ENCODE measurements at places on chromosomes 12 and 14.

DNA sequence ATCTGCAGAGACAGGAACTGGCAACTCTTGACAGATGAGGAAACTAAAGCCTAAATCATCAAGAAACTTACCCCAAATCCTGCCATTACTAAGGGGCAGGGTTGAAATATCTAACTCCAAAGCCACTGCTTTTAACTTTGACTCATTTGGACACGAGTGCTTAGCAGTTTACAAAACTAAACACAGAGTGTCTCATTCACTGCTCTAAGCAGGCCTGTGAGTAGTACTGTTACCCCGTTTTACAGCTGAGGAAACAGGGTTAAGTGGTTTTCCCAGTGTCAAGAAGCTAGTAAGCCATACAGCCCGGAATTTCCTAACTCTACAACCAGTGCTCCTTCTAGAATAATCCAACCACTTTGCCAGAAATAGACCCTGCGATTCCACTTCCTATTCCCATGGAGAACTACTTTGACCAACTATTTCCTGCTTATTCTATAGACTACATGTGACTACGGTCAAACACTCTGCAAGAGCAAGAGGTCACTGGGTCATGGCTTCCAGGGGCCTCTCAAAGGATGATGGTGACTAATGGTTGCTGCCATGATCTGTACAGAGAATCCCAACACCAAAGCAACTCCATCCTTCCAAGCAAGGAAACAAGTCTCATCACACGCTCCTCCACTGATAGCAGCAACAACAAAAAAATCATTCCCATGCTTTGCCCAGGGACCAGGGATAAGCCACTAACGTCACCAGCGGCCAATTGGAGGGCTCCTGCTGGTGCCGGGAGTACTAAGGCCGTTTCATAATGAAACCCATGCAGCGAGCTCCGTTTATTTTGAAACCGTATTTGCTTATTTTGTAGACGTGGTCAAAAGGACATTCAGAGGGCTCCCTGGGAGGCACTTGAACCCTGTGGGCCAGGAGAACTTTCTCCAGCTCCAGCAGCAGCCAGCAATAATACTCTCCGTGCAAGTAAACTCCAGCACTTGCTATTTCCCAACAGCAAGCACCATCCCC lies 56.3 kb downstream of the NUAK1 start:
- DNase-seq: no peak

DNA sequence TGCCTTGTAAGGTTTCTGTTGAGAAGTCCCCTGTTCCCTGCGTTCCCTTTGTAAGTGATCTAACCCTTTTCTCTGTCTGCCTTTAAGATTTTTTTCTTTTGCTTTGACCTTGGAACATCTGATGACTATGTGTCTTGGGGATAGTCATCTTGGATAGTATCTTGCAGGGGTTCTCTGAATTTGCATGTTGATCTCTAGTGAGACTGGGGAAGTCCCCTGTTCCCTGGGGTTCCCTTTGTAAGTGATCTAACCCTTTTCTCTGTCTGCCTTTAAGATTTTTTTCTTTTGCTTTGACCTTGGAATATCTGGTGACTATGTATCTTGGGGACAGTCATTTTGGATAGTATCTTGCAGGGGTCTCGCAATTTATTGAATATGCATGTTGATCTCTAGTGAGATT lies 38.2 kb upstream of the TMX1 start:
- DNase-seq: no peak

DNA sequence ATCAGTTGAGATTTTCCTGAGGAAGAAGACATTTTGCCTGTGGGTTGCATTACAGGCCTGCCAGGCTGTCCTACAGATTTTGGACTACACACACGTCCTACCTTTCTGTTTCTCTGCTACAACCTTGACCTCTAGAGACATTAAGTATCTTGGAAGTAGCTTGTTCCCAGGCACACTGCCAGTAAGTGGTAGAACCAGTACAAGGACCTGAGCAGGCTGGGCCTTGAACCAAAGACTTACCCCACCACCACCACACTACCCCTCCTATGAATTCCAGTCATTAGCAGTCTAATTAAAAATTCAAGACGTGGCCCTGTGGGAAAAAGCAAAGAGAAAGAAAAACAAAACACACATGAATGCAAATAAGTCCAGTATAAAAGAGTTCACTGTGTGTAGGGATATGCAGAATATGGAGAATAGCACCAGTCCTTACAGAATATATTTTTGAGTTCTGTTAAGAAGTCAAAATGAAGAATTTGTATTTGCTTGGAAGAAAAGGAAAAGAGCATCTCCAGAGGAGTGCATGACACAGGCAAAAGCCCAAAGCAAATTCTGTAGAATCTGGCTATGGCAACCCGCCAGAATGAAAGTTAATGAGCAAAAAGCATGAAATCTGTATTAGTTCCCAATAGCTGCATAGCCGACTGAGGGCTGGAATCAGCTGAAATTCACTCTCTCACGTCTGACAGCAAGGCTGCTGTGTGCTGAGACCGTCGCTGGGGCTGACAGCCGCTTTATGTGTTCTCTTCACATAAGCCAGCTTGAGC lies 74.3 kb upstream of the ST8SIA1 start:
- no peak for DNase-seq

- DNase-seq: no peak
Observed at GRCh38 chr14:90096566-90096965, 34.8 kb downstream of the KCNK13 start.

- no peak for DNase-seq
Observed at GRCh38 chr12:21815306-21816062, 41.0 kb upstream of the KCNJ8 start.

DNA sequence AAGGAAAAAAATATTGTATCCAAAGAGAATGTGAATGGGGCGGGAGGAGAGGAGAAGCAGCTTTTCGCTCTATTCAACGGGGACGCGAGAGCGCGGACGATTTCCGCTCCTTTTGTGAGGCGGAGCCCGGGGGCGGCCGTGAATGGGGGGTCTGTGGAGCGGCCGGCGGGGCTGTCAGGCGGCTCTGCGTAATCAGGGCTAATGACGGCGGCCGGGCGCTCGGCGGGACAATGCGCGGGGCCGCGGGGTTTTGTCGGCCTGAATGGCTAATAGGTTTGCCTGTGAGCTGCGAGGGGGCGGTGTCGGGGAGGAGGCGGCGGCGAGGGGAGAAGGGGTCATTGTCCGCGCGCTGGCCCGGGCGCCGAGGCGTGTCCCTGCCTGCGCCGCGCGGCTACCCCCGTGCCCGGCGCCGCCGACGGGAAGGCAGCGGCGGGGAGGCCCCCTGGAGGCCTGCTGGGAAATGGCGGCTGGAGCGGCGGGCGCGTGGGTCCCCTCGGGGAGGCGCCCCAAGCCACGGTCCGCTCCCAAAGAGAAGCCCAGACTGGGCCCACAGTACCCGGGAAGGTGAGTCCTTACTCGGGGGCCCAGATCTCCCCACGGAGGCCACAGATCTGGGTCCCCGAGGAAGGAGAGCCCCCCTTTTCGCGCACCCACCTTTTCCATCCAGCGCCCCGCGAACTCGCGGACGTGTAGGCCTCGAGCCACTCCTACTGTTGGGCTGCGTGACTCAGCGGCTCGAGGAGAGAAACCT lies 6.0 kb downstream of the SIX6 start:
- peak; percentile 91 for DNase-seq

DNA sequence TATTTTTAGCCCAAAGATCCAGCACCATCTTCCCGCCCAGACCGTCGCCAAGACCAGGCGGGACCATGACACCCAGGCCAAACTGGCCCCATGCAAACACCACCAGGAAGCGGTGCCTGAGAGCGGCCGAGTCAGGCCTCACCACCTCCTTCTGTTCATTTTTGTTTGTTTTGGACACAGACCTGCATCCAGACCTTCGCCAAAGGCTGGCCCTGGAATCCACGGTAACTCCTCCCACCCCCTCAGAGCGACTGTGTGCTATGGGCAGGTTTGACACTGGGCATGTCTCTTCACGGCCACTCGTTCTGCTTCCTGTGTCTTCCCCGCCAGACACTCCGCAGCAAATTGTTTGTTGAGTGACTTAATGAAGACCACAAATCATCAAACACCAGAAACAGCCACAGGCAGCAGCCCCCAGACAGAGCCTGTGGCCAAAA lies 47.1 kb downstream of the NCOR2 start:
- peak; percentile 96 for DNase-seq

GRCh38 chr12:42763682-42764081 lies 174.1 kb upstream of the PRICKLE1 start:
- DNase-seq: no peak

DNA sequence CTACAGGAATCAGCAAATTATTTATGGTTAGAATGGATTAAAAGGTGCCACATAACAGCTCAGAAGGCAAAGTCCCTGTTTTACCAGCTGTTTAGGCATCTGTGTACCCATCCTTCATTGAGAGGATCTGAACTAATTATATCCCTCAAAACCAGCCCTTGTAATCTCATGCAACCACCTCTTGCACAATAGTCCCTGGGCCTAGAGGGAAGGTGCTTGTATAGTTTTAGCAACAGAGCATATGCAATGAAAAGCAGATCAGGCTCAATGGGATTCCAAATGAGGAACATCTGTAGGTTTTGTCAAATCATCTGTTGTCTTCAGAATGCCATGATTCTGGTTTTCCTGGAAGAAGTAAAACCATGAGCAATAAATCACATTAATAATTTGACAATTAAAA lies 26.0 kb upstream of the GLIPR1L2 start:
- DNase-seq: no peak

- no peak for DNase-seq
Observed at GRCh38 chr14:63460680-63461369, 82.4 kb downstream of the PPP2R5E start.

GRCh38 chr12:8699714-8700113 lies 1.9 kb downstream of the RIMKLB start:
- no peak for DNase-seq

DNA sequence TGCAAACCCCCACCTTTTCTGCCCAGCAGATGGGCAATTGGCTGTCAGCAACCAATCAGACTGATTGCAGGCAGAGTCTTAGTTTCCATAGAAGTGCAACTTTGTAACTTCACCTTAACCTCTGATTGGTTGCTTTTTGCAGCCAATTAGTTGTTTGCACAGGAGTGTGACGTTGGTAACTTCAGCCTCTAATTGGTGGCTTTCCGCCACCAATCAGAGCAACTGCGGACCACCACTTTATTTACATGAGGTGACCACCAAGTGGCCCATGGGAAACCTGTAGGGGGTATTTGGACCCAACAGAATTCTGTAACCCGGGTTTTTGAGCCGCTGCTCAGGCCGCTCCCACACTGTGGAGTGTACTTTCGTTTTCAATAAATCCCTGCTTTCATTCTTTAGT lies 32.3 kb downstream of the CDKN1B start:
- no peak for DNase-seq

GRCh38 chr12:75471902-75472890 lies 8.4 kb upstream of the GLIPR1 start:
- no peak for DNase-seq

- no peak for DNase-seq
Observed at GRCh38 chr14:69675877-69676416, 64.6 kb downstream of the SUSD6 start.

DNA sequence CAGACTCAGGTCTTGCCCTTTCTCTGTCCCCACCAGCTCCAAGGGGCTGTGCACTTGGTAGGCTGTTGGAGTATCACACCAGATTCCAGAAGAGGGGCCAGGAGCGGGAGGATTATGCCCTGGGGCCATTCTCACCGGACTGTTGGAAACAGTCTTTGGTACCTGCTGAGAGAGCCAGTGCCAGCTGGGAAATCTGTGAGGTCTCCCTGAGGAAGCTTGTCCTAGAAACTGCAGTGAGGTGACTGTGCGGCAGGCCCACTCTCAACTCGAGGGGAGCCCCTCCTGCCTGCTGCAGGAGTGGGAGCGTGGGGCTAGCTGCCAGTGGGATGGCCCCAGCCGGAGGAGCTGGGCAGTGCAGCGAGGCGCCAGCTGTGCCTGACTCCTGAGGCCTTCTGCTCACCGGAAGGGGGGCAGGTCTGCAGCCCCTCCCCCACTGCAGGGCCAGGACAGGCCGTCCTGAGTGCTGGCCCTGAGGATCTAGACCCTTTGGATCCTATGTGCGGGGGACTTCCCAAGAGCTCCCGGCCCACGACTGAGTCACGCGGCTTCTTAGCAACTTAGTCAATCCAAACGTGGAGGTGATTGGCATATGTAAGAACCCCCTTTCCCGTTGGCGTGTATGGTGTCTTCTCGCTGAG lies 295.2 kb downstream of the CACNA1C start:
- DNase-seq: no peak

GRCh38 chr12:54419088-54419887 lies at the start of gene ITGA5:
ITGA5 (minus strand) TSS chr12:54419266; CDS start chr12:54419198, 68 bp downstream.
- DNase-seq: no peak

- DNase-seq: no peak
Observed at GRCh38 chr14:105087308-105087962, 22.2 kb upstream of the GPR132 start.

DNA sequence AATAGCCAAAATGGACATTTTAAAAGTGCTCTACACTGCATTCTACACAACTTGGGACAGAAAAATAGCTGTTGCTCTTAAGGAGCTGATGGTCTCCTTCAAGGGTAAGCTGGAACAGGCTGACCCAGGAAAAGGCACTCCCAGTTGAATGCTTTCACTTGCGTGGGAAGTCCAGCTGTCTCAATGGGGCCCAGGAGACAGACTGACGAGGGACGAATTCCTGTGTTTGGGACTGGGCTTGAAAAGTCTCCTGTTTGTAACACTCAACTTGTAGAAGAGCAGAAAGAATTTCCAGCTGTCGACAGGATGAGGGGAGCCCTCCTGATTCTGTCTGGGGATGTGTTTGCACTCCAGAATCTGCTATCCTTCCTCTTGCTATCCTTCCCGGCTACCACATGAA lies 180.8 kb downstream of the ZFP36L1 start:
- DNase-seq: no peak

DNA sequence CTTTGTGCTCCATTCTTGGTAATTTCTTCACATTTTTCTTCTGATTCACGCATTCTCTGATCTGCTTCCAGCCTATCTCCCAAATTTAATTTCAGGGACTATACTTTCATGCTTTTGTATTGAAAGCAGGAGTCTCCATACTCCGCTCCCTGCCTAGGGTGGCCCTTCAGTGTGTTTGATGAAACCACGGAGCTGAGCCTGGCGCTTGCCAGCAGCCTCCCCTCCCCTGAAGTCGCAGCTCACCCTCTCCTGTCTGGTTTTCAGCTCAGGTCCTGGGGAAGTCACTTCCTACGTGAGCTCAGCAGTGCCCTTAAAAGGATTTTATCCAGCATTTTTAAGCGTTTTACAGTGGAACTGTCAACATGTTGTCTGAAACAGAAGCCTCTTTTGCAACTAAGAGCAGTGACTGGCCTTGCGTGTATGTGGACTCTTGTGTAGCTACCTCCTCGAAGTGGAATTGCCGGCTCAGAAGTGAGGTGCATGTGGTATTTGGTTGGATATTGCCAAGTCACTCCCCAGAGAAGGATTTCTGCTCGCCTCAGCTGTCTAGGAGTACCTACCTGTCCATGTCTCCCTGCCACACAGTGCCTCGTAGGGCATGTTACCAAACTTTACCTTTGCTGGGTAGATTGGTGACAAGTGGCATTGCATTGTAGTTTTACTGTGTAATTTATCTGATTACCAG lies 78.5 kb downstream of the TESC start:
- DNase-seq: no peak

All from NCI-H2029 treated with DMSO at 0.1 percent for 48 hours (cell line).